ENCODE measurements at places on chromosomes 6 and 20. TPM values are rescaled to one million over a fixed set of nuclear protein-coding genes. Genes with fewer than 3 reads are reported as not detected.

The HCK gene
- not detected for total RNA-seq

The CENPW gene
- total RNA-seq, result 7.9 TPM

The PHF3 gene
- 50.7 TPM for total RNA-seq

The RIMS4 gene
- 0.59 TPM for total RNA-seq

The C6orf58 gene
- total RNA-seq, result not detected

Data from smooth muscle cell of the coronary artery (primary cell).